Neuronal stem cell (in vitro differentiated cells): ENCODE measurements at places on chromosomes 3 and 15.

DNA sequence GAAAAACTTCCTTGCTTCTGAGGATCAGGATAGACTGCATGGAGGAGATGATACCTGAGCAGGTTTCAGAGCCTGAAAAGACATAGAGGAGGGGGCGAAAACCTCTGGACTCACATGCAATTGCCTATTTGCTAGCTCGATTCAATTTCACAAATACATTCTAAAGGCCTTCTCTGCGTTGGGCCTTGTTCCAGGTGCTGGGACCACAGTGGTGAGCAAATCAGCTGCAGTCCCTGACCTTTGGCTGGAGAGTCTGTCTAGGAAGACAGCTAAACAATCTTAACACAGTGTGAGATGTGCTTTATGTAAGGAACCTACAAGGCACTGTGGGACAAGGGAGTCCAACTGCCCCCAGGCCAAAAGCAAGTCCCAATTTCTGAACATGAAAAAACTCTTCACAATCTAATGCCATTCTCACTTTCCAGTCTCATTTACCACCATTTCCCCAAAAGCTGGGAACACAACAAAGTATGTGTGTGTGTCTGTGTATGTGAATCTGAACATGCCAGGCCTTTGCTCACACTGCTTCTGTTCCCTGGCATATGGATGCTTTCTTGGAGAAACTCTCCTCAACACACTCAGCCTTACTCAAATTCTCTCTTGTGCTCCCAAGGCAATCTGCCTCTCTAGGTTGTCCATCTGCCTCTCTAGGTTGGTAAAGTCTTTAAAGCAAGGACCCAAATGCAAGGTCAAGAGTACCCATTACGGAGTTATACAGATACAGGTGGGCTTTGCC lies 2.1 kb upstream of the PCCB start:
- H3K27me3 ChIP-seq = peaks cover 5% of the 10 kb centered on the region
- H3K36me3 ChIP-seq = no peaks in the 10 kb centered on the region

- no peaks in the 10 kb centered on the region for H3K36me3 ChIP-seq
- no peak for DNase-seq
- H3K27me3 ChIP-seq = no peaks in the 10 kb centered on the region
- no peak overlapping the region for H3K27ac ChIP-seq
- peaks cover 10% of the 10 kb centered on the region for H3K4me1 ChIP-seq
These were observed 5.1 kb upstream of the PLXNA1 start for GRCh38 chr3:126977821-126978220.

DNA sequence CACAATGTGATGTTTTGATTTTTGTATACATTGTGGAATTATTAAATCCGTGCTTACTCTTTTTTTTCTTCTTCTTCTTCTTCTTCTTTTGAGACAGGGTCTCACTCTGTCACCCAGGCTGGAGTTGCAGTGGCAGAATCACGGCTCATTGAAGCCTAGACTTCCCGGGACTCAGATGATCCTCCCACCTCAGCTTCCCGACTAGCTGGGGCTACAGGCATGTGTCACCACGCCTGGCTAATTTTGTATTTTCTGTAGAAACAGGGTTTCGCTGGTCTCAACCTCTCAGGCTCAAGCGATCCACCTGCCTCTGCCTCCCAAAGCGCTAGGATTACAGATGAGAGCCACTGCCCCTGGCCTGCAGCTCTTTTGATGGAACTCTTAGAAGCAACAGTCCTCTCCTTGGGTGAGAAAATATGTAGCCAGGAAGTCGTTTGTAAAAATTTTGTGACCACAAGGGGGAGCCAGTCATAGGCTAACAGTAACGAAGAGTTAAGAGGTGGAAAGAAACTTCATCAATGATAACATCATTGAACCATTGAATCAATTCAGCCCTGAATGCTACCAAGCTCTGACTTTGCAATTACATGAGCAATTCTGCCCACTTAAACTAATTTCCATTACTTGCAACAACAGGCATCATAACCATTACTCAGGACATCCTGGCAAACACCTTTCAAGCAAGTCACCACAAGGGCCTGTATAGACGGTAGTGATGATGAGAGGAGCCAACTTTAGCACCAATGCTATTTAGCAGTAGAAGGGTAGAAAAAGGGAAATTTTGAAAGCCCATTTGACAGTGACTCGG lies 16.7 kb upstream of the CMTM7 start:
- H3K36me3 ChIP-seq = no peaks in the 10 kb centered on the region
- DNase-seq = peak; percentile 73
- H3K4me3 ChIP-seq = no peak overlapping the region

DNA sequence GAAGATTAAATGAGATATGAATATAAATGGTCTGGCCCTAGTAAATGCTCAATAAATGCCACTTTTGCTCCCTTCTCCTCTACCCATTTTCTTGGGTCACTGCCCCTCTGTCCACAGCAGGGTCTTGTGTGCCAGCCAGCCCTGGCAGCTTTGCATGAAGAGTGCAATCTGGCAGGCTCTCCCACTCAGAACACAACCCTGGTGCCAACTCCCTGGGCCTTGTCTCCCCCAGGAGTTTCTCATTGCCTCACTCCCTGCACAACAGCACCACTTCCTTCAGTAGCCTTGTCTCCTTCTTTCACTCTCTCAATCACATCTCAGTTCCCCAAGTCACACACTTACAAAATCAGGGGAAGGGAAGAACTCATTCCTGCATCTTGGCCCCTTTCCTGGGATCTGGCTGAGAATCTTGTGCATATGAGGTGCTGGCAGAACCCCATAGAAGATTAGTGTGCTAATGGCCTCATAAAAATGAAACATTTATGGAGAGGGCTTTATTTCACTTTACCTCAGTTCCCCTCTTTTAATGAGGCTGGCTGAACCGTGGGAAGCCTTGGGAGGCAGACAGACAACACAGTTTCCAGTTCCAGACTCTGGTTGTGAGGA lies 445.9 kb upstream of the PROK2 start:
- peaks cover 1% of the 10 kb centered on the region for H3K4me1 ChIP-seq
- H3K27me3 ChIP-seq = no peaks in the 10 kb centered on the region
- no peak overlapping the region for H3K4me3 ChIP-seq
- DNase-seq = no peak
- no peaks in the 10 kb centered on the region for H3K36me3 ChIP-seq
- no peak overlapping the region for H3K27ac ChIP-seq

DNA sequence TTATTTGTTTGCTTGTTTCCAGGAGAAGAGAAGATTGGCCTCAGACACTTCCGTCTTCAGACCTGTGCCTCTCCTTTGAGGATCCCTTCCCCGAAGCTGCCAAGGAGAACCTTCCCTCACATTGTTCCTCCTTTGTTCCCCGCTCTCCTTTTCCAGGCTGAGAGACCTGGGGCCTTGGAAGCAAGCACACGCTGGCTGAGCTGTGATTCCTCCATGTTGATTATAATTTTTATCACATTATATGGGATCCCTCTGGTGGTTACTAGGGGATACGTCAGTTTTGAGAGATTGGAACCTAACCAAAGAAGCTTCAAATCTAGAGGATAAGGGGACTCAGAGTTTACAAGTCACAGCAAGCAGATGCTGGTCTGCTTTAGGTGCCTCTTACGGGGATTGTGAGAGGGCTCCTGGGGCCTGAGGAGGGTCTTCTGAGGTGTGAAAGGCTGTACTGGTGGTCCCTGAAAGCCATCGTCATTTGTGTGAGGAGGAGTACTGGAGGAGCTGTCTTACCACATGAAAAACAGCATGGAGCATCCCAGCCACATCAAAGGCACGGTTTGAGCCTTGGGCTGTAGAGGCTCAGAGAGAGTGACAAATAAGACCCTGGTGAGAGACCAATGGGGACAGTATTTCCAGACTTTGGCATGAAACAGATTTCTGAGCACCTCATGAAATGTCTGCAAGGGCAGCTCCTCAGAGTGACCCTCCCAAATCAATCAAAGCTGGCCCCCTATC lies 760.1 kb upstream of the CFAP20DC start:
- no peaks in the 10 kb centered on the region for H3K4me1 ChIP-seq
- H3K36me3 ChIP-seq = no peaks in the 10 kb centered on the region
- no peak for DNase-seq
- no peak overlapping the region for H3K27ac ChIP-seq

- H3K4me1 ChIP-seq = no peaks in the 10 kb centered on the region
- H3K27me3 ChIP-seq = no peaks in the 10 kb centered on the region
- no peak overlapping the region for H3K4me3 ChIP-seq
- DNase-seq = no peak
These were observed 24.0 kb downstream of the TFRC start for GRCh38 chr3:196057760-196058331.

DNA sequence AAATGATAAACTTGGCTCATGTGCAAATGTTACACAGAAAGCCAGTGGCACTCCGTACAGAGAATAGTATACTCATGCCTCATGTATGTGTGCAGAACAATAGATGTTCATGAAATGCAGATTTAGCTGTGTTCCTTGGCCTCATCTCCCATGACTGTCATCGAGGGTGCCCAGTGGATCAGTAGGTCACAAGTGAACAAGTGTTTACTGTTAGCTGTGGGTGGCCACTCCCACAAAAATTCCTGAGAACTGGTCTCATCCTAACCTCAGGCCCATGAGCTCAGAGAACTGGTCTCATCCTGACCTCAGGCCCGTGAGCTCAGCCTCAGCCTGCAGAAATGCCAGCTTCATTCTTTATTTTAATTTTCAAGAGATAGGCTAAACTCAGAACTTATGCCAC lies 124.1 kb downstream of the GADL1 start:
- H3K4me3 ChIP-seq = no peak overlapping the region
- peaks cover 6% of the 10 kb centered on the region for H3K4me1 ChIP-seq

DNA sequence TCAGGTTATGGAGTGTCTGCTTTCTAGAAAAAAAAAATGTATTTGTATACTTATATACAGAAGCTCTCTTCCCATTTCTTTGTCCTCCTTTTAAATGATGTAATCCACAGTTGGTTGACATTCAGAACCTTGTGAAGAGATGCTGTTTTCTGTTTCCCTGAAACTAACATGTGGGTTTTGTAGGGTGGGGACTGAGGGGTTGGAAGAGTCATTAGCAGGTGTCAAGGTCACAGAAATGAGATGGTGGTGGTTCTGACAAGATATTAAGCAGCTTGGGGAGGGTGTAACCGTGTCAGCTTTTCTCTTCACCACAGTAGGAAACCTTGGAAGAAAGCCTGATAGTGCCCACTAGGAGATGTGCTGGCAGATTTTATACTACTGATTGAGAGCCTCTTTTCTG lies 2.4 kb downstream of the RASA2 start:
- no peak for DNase-seq
- peaks cover 4% of the 10 kb centered on the region for H3K4me1 ChIP-seq
- H3K4me3 ChIP-seq = no peak overlapping the region
- H3K36me3 ChIP-seq = peaks cover 4% of the 10 kb centered on the region

- H3K4me3 ChIP-seq = no peak overlapping the region
- no peaks in the 10 kb centered on the region for H3K36me3 ChIP-seq
- no peaks in the 10 kb centered on the region for H3K27me3 ChIP-seq
- peaks cover 4% of the 10 kb centered on the region for H3K4me1 ChIP-seq
- H3K27ac ChIP-seq = no peak overlapping the region
These were observed 15.9 kb downstream of the CEP70 start for GRCh38 chr3:138578141-138578540.

DNA sequence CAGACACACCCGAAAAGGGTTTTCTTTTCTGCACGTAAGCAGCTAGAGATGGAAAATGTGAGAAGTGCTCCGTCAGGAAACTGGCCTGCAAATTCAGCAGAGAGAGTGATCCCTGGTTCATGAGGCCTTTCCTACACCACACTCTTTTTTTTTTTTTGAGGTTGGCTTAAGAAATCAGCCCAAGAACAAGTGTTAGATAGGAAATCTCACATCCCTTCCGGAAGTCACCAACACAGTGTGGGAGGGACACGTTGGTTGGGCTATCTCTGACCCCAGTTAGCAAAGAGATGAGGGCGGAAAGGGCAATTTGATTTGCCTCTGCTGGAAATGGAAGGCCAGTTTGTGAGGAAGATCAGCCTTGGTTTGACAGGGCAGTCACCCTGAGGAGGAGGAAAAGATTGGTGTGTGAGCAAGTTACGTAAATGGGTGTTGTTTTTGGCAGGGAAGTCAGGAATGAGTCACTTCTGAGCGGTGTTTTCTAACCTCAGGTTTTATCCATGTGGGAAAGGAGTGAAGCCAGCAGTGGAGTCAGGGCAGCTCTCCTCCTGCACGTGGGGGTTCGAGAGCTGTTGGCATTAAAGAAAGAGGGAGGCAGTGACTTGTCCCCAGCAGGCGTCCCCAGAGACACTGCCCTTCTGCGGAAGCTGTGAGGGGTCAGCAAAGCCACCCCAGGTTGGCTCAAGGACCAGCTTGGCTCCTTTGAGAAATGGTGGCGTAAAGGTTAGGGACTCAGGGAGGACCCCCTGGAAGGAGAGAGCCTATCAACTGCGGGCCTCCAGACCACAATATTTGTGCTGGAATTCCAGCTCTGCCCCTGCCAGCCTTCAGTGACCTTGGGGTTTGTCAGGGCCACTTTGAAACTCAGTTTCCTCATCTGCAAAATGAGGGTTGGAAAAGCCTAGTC lies 237.6 kb upstream of the BHLHE40 start:
- no peaks in the 10 kb centered on the region for H3K27me3 ChIP-seq
- no peak for DNase-seq
- H3K4me3 ChIP-seq = no peak overlapping the region
- no peaks in the 10 kb centered on the region for H3K36me3 ChIP-seq
- H3K27ac ChIP-seq = no peak overlapping the region
- no peaks in the 10 kb centered on the region for H3K4me1 ChIP-seq

DNA sequence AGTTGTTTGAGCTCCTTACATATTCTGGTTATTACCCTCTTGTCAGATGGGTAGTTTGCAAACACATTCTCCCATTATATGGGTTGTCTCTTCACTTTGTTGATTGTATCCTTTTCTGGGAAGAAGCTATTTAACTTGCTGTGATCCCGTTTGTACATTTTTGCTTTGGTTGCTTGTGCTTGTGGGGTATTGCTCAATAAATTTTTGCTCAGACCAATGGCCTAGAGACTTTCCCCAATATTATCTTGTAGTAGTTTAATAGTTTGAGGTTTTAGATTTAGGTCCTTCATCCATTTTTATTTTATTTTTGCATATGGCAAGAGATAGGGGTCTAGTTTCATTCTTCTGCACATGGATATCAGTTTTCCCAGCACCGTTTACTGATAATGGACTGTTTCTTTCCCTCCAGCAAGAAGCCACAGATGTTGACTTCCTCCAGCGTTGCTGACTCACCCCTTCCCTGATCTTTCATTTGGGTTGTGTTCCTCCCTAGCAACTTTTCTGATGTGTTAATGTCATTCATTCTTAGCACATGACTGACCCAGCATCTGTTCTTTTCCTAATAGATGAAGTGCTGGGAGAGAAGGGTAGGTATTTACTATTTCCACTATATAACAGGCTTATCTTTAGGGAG lies 166.7 kb upstream of the SGO1 start:
- no peaks in the 10 kb centered on the region for H3K4me1 ChIP-seq
- DNase-seq = no peak
- H3K27ac ChIP-seq = no peak overlapping the region
- H3K4me3 ChIP-seq = no peak overlapping the region

DNA sequence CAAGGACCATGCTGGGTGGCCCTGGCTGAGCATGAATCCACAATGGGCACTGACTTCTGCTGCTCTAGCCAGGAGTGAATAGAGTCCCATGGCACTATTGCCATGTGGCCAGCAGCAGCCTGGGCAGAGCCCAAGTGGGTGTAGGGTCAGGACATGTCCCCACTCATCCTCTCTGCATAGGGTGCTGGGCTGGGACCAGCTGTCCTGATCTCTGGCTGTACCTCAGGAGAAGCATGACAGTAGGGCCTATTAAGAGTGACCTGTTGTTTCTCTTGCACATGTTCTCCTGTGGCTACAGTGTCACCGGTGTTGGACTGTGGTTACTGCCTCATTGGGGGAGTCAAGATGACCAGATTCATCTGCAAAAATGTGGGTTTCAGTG lies 46.9 kb downstream of the DLEC1 start:
- DNase-seq = no peak
- H3K27me3 ChIP-seq = no peaks in the 10 kb centered on the region
- H3K36me3 ChIP-seq = no peaks in the 10 kb centered on the region
- no peak overlapping the region for H3K4me3 ChIP-seq
